Omental fat pad (tissue), 4 donors: ENCODE measurements at places on chromosomes 1 and 21.

DNA sequence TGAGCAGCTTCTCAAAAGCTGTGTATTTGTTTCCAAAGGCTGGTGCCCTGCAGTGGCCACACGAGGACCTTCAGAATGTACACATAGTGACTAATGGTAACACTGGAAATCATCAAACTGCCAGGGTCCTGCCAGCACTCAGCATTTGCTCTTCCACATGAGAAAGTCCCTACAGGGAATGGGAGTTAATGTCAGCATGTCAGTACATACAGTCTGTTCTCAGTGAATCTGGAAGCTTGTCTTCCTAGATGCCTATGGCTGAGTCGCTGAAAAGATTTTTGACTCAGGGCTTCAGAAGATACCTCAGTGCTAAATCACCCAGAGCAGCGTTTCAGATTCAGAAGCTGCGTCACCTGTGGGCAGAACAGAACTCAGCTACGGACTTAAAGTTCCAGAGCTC, 108.2 kb downstream of the CDC7 start:
- DNase-seq = no peak

DNA sequence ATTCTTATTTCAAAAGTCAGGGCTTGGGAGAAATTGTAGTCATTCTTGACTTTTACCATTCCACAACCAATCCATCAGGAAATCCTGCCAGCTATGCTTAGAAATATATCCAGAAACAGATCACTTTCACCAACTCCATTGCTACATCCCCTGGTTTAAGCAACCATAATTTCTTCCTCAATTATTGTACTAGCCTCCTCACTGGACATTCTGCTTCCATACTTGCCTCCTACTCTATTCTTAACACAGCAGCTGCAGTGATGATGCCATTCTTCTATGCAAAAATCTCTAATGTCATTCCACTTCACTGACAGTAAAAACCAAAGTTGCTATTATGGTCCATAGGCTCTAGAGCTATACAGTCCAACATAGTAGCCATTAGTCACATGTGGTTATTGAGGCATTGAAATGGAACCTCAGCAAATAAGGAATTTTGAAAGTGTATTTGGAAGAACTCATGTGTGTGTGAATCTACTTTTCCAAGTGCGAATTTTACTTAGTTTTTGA, 110.7 kb upstream of the KIAA0040 start:
- no peak for DNase-seq

- no peak for DNase-seq
These were observed 9.5 kb downstream of the SLC45A3 start for GRCh38 chr1:205670611-205671430.

GRCh38 chr1:193013707-193014106, 45.5 kb downstream of the UCHL5 start:
- DNase-seq = no peak

DNA sequence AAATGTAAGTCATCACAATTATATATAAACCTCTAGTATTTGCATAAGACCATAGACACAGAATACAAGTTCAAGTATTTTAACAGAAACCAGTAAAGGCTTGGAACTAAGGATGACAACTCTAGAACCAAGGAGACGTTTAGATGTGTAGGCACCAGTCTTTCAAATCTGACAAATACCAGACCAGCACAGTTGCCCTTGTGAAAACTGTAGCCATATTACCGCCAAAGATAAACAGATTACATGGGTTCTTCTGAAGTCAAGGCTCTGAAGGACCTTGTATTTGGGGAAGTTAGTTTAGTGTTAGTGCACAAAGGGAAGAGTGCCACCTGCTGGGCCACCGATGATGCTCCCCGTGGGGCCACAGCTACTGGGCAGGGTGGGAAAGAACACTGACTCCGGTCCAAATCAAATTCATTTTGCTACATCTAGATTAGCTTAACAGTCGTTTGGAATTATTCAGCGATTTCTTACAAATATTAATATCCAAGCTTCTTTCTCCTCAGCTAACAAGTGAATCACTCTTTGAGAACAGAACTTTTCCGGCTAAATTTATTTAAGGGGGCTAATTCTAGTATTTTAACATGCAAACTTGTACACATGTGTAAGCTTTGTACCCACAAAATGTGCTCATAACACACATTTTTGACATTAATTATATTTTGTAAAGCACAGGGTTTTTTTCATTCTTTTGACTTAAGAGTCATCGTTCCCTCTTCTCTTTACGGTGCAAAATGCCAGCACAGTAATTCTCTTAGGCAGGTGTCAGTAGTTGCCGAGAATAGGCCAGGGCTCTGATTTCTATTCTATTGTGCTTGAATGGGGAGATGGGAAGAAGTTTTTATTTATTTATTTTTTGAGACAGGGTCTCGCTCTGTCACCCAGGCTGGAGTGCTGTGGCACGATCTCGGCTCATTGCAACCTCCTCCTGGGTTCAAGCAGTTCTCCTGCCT, 8.0 kb upstream of the NIBAN1 start:
- peak; percentile 45 for DNase-seq

DNA sequence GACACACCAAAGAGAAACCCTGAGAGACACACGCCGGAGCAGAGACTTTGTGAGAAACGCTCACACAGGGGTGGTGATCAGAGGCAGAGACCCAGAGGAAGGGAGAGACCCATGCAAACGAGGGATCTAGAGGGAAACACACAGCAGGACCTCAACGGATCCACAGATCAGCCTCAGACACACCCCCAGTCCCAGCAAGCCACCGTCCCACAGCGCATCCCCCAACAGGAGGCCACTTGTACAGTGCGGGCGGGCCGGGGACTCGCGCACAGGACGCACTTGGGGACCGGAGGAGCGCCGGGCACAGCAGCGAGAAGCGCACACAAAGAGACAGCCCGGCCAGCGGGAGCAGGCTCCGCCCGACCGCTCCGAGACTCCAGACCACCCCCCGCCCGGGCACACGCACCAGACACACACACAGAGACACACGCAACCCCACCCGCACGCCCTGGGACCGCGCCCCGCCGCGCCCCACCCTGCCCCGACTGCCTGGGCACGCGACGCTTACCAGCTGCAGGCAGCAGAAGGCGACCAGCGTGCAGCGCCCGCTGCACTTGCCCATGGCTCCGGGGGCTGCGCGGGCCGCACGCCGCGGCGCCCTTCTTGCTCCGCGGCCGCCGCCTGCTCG, 587 bp downstream of the NKAIN1 start:
- DNase-seq = no peak

DNA sequence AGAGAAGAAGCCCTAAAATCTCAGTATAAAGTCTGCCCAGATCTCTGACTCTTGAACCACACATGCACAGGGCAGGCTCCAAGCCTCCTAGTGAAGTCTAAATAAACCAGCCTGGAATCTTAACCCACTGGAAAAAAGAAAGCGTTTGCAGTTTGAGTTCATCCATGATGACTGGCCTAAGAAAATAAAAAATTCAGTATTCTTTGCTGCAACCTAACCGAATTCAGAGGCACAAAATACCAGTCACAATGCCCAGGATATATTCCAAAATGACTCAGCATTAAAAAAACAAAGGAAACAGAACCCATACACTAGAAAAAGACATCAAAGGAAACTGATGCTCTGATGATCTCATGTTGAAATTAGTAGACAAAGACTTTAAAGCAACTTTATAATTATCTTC, 269.2 kb downstream of the SDCCAG8 start:
- no peak for DNase-seq

DNA sequence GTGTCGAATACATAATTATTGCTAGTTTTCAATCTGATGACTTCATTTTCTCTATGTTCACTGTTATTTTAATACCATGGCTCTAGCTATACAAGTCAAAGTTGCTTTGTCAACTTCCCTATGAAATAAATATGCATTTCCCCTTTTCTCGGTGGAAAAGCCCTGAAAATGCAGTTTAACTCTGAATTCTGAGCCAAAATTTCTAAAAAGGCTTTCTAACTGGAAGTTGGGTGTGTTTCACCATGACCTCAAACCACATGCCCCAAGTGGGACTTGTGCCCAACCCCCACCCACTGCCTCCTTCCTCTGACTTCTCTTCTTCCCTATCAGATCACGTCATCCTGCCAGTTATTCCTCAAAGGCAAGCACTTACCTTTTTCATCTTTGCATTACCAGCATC, 8.9 kb downstream of the MKNK1 start:
- DNase-seq = no peak

DNA sequence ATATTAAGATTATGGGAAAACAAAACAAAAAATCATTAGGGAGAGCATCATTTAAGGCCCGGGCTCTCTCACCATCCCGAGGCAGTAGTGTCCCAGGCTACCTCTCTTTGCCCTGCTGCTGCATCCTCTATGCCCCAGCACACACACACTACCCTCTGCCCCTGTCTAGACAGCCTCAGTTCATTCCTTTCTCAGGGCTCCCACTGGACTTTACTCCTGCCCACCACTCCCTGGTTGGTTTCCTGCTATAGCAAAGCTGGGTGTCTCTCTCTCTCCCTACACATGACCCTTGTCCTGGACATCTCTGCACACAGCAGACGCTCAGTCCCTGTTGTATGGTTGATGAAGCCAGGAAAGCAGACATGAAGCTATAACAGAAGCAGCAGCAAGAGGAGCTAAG, 30.7 kb downstream of the GNG12 start:
- no peak for DNase-seq

- DNase-seq = no peak
These were observed 717.4 kb upstream of the ZP4 start for GRCh38 chr1:238608144-238608543.

- DNase-seq = no peak
These were observed 320.2 kb downstream of the MATN1 start for GRCh38 chr1:30403061-30403645.

- DNase-seq = no peak
These were observed 1.3 kb downstream of the FOXJ3 start for GRCh38 chr1:42333662-42334239.

GRCh38 chr1:227094249-227094966, 154.3 kb downstream of the COQ8A start:
- no peak for DNase-seq

- DNase-seq = no peak
These were observed 50.4 kb downstream of the INAVA start for GRCh38 chr1:200945111-200945510.

- no peak for DNase-seq
These were observed 14.7 kb downstream of the KCNA10 start for GRCh38 chr1:110504226-110504625.

- DNase-seq = no peak
These were observed 49.5 kb downstream of the OLFML2B start for GRCh38 chr1:161973924-161974845.

- no peak for DNase-seq
These were observed 113.2 kb downstream of the PTGER3 start for GRCh38 chr1:70934194-70934961.

DNA sequence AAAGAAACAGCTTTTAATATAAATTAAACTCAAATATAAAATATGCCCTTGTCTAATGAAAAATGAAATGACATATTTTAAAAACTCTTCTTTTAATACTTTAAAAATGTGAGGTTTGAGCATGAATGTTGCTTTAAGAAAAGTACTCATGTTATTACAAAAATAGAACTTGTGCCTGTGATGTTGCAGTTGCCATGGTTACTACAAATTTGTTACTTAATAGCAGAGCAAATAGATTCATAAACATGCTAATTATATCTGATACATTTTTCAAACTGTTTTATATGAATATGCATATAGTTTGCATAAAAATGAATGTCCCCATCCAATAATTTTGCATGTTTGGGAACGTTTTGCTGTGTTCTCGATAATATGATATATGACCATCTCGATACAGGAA, 152.3 kb upstream of the DPYD start:
- no peak for DNase-seq

DNA sequence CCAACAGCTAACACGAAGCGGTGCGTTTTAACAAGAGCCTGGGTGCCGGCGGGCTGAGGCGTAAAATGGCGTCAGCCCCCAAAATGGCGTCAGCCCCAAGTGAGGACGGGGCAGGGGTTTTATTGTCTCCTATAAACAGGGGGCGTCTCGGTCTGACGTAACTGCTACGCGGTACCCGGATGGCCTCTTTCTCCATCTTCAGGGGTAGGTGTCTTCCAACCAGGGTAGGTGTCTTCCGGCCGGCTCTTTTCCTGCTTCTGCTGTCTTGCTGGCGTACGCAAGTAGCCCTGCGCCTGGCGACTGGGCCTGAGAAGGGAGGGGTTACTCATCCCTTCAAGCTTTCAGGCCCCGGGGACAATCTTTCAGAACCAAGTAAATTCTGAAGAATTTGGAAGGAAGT, 45.3 kb downstream of the LGR6 start:
- no peak for DNase-seq

DNA sequence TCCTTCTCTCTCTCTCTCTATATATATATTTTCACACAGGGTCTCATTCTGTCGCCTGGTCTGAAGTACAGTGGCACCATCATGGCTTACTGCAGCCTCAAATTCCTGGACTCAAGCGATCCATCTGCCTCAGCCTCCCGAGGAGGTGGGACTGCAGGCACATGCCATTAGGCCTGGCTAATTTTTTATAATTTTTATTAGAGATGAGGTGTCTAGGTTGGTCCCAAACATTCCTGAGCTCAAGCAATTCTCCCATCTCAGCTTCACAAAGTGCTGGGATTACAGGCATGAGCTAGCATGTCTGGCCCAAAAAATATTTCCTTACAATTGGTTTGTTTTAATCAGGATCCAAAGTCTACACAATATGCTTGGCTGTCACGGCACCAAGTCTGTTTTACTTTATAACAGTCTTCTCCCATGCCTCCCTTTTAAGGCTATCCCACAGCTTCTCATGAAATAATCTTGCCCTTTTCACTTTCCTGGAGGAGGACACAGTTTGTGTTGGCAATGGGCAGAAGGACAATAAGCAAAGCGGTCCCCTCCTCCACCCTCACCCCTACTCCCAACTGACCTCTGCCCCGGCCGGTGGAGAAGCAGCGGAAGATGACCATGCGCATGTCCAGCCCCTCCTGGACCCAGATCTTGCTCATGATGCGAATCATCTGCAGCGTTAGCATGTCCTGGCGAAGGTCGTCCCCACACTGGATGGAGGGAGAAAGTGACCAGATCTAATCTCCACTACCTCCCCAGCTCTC, 28.2 kb upstream of the PPP1R15B start:
- DNase-seq = no peak

GRCh38 chr1:12148160-12148957, 18.4 kb upstream of the TNFRSF1B start:
- no peak for DNase-seq

GRCh38 chr1:68147534-68148171, 84.7 kb downstream of the WLS start:
- no peak for DNase-seq

GRCh38 chr1:3070309-3070643, 1.3 kb downstream of the PRDM16 start:
- DNase-seq = no peak

GRCh38 chr21:42688841-42689371, 35.5 kb downstream of the PDE9A start:
- DNase-seq = no peak

GRCh38 chr1:233707153-233707879, 93.4 kb downstream of the KCNK1 start:
- DNase-seq = no peak
